ENCODE measurements at places on chromosomes 3 and 15.

DNA sequence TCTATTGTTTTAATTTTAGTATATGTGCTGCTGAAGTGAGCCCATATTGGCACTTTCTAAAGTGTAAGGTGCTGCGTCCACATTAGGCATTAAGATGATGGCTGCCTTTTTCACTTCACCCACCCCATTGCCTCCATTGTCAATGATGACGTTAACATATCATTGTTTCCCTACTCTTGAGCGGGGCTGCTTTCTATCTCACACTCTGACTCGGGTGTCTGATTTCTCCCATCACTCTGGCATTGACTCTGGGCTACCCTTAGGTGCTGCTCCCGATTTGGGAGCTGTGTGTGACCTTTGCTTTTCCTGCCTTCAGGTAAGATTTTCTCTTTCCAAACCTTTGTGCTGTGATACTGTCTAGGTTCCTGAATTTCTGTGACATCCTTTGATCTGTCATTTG, 28.8 kb downstream of the CGNL1 start:
- DNase-seq: no peak

DNA sequence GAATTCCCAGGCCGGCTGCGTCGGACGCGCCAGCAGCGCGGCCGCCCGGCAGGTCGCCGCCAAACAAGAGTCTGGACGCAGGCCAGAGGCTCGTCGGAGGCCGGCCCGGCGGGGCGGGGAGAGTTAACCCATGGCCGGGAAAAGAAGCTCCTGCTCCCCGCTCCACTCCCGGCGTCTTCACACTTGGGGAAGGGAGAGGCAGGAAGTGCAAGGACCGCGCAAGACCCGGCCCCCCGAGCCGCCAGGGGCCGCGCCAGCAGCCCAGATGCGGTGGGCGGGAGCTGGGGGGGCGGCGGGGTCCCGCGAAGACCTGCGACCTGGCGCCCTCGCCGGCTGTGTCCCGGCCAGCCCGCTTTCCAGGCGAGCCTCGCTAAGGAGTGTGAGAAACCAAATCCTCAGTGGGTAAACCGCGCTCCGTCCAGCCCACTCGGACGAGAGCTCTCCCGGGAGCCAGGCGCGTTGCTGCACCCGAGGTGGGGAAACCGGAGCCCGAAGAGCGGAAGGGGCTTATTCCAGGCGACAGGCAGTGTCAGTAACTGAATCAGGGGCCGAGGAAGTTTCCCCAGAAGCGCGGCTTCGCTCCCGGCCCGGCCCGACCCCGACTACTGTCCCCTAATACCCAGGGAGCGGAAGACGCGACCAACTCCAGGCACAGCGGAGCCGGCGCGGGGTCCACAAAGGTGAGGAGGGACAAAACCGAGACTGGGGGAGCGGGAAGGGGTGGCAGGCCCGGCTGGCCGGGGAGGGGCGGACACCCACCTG, 721 bp downstream of the ADAMTS7 start:
- DNase-seq: peak; percentile 42

- DNase-seq: no peak
Observed at GRCh38 chr15:81224232-81224631, 27.6 kb downstream of the IL16 start.

DNA sequence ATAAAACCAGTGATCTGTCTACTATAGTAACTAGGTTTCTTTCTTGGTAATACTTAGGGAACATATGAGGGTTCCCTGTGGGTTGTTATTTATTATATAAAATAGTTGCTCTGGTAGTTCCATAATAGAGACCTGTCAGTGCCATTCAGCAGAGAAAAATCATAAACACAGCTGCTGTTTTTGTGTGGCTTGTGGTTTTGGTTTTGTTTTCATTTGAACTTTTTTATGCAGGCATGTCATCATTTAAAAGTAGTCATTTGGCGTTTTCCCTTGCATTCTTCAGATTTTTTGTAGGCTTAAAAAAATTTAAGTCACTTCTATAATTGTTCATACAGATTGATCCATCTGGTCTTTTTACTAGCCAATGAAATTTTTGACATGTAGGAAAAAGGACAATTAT, 47.9 kb downstream of the PIK3CA start:
- no peak for DNase-seq

DNA sequence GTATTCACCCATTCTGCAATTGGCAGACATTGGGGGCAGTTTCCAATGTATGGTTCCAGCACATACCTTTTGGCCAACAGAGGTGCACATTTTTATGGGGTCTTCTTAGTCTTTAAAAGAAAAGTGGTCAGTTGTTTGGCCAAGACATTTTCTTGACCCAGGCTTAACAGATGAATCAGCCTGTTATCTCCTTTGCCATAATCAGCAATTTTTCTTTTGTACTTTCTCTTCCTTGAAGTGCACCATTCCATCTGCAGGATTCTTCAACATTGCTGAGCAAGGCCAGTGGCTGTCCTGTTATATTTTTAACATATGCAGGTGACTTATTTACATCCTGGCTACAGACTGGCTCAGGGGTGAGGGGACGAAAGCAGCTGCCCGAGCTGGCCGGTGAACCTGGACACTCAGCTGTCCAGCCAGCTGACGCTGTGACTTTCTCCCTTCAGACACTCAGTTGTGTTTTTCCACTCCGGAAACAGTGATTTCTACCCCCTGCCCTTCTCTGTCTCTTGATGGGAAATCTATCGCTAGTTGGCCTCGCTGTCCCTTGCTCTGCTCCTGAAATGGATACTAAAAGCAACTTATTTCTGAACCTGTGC, 96.5 kb upstream of the TNFAIP8L3 start:
- no peak for DNase-seq

DNA sequence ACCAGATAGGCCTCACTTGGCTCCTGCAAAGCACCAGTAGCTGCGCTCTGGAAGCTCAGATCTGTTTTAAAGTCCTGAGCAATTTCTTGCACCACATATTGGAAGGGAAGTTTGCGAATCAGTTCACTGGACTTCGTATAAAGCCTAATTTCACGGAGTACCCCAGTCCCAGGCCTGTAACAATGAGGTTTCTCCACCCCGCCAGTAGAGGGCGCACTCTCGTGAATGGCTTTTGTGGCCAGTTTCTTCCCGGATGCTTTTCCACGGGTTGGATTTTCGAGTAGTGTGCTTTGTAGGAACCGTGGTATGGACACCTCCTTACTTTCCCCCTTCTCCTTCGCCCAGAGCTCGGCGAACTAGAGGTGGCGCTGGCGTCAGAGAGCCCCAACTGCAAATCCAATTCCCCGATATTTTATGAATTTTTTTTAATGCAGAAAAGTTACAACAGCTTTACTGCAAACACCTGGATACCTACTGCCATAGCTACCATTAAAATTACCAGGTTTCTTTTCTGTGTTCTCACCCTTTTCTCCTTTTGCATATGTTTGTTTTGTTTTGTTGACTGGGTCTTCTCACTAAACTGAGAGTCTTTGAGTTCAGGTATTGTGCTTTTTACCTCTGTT, 13.3 kb downstream of the RARB start:
- no peak for DNase-seq

- no peak for DNase-seq
Observed at GRCh38 chr3:99817047-99817436, 620 bp upstream of the CMSS1 start.

DNA sequence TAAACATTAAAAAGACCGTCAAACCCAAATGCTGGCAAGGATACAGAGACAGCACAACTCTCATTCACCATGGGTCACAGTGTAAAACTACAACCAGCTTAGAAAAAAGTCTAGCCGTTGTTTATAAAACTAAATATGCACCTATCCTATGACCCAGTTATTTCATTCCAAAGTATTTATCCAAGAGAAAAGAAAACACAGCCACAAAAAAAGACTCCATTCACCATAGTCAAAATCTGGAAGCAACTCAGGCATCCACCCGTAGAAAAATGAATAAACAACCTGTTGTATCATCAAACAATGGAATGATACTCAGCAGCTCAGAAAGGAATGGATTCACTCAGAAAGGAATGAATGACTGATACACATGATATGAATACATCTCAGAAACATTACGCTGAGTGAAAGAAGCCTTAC, 28.6 kb downstream of the PLD1 start:
- no peak for DNase-seq

DNA sequence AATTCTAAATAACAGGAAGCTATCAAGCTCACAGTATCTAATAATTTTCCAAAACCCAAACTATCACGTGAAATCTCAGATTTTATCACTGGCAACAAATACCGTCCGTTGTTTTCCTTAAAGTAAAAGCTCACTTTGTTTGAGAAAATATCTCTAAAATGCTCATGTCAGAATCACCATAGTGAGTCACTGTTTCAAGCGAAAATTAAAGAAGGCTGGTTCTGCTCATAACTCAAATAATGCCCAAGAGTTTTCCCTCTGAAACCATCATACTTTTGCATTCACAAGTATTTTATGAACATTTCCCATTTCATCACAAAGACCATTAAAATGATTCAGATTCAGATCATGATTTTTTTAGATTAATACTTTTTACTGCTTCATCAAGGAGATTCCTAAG, 50.6 kb downstream of the TBL1XR1 start:
- no peak for DNase-seq

GRCh38 chr3:183260167-183260904, 7.3 kb downstream of the B3GNT5 start:
- DNase-seq: peak; percentile 29

- peak; percentile 39 for DNase-seq
Observed at GRCh38 chr15:68278595-68279405, 1.3 kb downstream of the FEM1B start.

DNA sequence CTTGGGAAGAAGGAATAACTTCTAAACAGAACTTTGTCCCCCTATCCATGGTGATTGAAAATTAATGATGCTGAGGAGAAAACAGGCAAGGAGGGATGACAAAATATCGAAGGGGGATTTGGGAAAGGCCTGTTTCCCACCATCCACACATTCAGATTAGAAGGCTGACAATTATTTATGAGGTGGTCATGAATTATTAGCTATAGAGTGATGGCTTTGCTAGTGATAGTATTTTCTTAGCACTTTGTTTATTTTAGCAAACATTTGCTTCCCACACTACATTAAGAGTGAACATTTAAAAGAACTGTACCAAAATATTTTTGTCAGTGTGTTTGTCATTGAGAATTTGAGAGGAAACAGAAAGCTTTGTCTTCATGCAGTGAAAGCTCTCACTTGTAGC, 172.6 kb upstream of the PDZRN3 start:
- DNase-seq: no peak

DNA sequence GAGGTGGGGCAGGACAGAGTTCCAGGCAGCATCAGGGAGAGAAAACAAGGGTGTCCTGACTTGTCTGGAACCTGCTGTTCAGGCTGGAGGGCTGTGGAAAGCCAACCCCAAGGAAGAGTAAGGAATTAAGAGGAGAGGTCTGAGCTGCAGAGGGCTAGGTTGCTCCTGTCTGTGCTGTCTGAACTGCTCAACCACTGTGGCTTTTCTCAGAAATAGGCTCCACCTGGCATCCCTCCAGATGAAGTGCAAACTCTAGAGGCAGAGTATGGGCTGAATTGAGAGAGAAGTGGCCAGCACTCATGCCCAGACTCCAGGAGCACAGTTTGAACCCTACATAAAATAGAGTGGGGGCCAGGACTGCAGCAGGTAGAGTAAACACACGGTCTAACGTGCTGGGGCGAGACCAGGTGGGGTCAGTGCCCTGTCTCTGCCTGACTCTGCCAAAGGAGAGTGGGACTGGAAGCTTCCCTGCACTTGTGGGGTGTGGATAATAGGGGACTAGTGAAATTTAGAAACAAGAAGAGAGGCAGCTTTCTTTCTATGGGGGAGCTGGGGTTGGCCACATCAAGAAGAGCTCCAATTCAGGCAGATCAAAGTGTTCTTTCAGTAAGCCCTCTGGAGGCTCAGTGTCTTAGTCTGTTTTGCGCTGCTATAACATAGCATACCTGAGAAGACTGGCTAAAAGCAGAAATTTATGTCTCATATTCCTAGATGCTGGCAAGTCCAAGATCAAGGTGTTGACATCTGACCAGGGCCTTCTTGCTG, 28.0 kb upstream of the MNS1 start:
- no peak for DNase-seq

DNA sequence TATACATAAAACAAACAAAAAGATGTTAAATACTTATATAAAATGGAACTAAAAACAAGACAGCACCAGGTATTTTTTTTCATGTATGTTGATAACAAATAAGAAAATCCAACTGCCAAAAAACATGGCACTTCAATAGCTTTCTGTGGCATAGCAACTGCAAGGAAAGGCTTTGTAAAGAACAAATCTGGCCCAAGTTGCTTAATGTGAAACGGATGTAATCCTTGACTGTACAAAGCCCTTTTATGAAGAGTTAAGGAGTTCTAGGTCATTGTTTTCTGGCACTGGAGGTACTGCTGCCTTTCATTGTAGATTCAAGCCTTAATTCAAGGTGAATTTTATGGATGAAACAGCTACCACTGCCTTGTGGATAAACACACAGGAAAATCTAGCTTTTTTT, 68.8 kb upstream of the SLC12A8 start:
- no peak for DNase-seq

DNA sequence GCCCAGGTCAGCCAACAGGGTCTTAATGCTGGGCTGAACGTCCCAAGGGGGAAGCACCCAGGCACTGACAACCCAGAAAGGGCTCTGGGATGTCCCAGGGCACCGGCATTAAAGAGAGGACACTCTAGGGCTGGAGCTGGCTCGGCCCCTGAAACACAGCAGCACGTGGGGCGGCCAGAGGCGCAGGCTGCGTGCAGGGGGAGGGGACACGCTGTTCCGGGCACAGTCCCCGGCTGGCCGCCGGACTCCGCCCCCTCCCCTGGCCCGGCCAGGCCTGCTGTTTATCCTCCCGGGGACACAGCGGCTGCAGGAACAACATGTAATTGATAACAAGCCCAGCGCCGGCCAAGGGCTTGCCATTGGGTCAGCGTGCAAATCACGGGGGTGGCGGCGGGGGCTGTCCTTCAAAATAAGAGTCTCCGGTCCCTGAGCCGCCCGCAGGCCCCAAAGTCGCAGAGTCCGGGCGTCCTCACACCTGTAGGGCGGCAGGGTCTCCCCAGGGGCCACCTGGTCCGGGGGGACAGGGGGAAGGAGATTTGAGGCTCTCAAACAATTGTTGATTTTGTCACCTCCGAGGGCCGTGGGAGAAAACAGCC, 1.3 kb downstream of the KLF15 start:
- DNase-seq: peak; percentile 85

- no peak for DNase-seq
Observed at GRCh38 chr3:37824090-37824953, 37.4 kb upstream of the CTDSPL start.

GRCh38 chr15:69652751-69653305, 200.2 kb downstream of the RPLP1 start:
- DNase-seq: no peak

GRCh38 chr3:96959474-96959873, 145.1 kb downstream of the EPHA6 start:
- no peak for DNase-seq

Measured in umbilical cord (tissue), 2 donors.